ENCODE measurements at places on chromosomes 5 and 9. TPM values are rescaled to one million over a fixed set of nuclear protein-coding genes. Genes with fewer than 3 reads are reported as not detected.

The BTNL9 gene
- 12.0 TPM for polyA plus RNA-seq

The ORM2 gene
- polyA plus RNA-seq, result 1.0 TPM

GRCh38 chr5:143108498-143109128, 294.9 kb downstream of the NR3C1 start:
- no peak for DNase-seq

GRCh38 chr5:101966476-101966875, 329.6 kb downstream of the SLCO4C1 start:
- DNase-seq, result no peak

DNA sequence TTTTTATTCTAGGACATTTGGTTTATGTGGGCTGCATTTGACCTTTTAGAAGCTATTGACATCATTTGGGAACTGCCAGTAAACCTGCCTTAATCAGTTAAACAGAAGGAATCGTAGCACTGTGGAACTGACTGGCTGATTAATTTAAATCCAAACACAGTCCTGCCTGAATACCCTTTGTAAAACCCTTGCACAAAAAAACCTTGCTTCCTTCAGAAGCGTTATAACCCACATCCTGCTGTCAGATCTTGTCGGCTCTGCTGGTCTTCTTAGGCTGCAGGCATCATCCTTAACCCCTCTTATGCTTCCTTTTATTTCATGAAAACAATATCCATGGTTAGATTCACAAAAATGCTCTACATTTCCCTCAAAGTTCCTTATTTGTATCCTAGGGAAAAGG, 46.3 kb downstream of the PAM start:
- no peak for DNase-seq

DNA sequence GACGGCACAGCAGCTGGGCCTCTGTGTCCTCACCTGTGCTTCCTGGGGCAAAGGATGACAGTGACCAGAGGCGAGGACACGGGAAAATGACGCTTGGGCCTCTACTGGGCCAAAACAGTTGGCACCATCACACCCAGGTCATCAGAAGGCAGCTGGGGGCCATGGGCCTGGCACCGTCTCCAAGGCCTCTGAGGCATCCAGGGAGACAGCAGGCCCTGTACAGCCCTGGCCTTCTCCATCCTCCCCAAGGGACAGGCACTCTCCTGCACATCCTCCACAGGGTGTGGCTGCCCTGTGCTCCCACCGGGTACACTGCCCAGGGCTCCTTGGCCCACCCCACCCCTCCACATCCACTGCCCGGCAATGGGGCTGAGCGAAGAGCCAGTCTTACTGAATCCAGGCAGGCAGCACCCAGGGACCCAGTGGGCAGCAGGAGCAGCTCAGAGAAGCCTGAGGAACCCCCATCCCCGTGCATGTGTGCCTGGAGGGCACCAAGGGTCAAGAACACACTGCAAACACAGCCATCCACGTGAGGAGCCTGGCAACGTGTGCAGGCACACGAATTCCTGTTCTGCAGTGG, 4.0 kb downstream of the LPCAT1 start:
- DNase-seq, result no peak

- no peak for DNase-seq
Measured at GRCh38 chr9:113964495-113965170, 88.5 kb downstream of the ZNF618 start.

DNA sequence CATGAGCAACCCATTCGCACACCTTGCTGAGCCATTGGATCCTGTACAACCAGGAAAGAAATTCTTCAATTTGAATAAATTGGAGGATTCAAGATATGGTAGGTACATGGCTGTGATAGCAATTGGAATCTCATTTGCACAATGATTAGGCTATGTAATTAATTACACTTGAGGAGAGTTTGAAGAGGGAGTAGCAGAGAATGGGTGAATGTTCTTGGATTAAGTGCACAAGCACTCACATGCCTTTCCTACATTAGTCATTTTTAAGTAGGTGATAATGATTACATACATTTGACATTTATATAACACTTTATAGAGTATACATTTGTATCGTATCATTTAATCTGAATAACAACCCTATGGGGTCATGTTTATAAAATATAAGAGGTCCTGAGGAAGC, 21.1 kb downstream of the ACO1 start:
- DNase-seq, result no peak

GRCh38 chr5:64742411-64742810, 26.1 kb downstream of the SREK1IP1 start:
- DNase-seq, result no peak

DNA sequence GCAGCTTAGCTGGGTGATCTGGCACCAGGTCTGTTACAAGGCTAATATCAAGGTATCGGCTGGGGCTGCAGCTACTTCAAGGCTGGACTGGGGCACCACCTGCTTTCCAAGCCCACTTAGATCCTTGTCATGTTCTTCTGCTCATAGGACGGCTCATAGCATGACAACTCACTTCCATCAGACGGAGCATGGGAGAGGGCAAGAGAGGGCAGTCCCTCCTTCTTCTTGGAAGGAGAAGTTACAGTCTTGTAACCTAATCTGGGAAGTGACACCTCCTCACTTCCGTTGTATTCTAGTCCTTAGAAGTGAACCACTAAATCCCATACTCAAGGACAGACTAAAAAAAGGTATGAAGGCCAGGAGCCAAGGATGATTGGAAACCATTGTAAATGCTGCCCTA, 258.2 kb downstream of the MAST4 start:
- no peak for DNase-seq

- DNase-seq, result peak; percentile 61
Measured at GRCh38 chr9:111597852-111598732, 1.4 kb downstream of the PTGR1 start.

The CAMK4 gene
- 16.6 TPM for polyA plus RNA-seq

- DNase-seq, result no peak
Measured at GRCh38 chr9:20848490-20848889, 164.4 kb downstream of the FOCAD start.
